Fibroblast of skin of left quadriceps (primary cell): ENCODE measurements at places on chromosomes 7 and 10.

DNA sequence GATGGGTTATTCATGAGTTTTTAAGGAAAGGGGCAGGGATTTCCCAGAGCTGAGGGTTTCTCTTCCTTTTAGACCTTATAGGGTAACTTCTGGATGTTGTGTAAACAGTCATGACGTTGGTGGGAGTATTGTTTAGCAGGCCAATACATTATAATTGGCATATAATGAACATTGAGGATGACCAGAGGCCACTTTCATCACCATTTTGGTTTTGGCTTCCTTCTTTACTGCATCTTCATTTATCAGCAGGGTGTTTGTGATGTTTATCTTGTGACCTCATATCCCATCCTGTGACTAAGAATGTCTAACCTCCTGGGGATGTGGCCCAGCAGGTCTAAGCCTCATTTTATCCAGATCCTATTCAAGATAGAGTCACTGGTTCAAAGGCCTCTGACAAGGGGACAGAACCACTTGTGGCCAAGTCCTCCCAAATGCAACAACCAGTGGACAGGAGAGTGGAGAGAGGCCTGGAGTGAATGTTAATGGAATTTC lies 77.3 kb upstream of the RPA3 start:
- DNase-seq: no peak

DNA sequence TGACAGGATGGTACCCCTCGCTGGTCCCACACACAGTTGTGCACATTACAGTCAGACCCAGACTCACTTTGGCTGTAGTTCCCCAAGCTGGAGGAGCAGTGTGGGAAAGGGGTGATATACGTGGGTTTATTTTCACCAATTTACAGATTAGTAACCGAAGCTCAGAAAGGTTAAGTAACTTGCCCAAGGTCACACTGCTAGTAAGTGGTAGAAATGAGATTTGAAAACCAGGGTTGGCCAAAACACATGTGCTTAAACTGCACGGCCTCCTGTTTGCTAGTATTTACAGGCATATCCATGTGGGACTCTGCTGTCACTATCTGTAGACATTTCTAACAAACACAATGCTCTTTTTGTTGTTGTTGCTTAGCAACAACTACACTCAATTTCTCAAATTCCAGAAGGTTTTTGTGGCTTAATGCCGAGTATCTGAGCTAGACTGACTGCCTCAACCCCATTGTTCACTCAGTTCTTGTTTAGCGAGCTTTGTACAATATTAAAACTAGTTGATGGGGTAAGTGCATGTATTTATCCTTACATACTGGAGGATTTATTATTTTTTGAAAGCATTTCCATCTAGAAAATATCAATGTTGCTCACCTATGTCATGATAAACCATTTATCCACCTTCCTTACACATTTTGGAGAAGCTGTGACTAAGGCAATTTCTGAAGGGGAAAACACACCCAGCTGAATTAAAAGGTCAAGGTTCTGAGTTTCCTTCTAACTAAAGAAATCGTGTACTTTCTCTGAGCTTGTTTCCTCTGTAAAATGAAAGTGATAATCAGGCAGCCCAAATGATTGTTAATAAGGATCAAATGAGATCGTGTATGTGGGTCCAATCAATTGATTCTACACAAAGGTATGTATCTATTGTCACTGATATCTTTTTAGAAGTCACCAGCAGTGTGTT lies 5.3 kb upstream of the TMEM139 start:
- DNase-seq: peak; percentile 15

- DNase-seq: no peak
These were observed 112.1 kb upstream of the ITGB1 start for GRCh38 chr10:33070101-33070500.

DNA sequence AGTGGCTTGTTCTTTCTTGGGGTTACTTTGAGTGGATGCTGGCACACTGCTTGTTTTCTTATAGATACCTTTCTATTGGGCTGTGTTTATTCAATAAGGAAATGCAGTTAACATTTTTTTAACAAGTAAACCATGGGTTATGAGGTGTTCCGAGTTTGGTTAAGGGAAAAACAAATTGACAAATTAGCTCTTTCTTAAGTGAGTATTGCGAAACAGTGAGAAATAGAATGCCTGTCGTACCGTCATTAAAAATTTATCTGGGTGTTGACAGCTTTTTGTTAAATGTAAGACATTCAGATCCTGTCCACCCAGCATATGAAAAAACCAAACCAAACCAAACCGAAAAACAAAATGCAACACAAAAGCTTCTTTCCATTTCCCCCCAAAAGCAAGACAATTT lies 6.2 kb downstream of the CUX1 start:
- DNase-seq: no peak
